ENCODE measurements at places on chromosomes 3 and 15. TPM values are rescaled to one million over a fixed set of nuclear protein-coding genes. Genes with fewer than 3 reads are reported as not detected.

DNA sequence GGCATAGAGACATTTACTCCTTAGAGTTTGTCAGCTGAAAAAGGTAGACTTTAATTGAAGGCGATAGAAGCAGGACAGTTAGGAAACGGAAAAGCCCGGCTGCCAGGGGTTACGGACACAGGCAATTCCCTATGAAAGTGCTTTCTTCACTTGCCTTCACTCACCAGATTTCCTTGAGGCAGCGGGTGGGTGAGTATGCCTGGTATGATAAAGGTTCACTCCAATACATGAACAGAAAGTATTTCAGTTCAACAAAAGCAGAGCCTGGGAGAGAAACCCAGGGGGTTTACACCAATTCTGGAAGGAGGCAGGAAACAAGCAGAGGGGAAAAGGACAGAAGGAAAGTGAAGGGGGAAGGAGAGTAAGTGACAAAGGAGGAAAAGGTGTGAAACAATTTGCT is 53.9 kb downstream of the QTRT2 start:
- DNase-seq = no peak

DNA sequence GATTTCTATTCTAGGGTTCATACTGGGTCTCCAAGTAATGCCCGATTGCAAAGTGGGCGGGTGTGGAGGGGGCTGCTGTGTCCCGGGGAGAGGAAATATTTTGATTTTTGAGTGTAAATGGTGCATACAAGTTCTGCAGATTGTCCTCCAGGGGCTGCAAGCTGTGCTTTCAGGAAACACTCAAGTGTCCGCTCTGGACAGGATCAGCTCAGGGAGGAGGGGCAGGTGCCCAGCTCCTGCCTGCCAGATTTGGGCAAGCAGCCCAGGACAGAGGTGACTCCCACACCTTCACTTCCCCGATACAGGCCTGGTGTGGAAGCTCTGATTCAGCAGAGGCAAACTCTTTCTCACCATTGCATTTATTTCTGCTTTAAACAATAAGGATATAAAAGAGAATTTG is 142.7 kb downstream of the ALDH1A2 start:
- DNase-seq = peak; percentile 13

GRCh38 chr3:98900265-98901118 is 1.0 kb downstream of the DCBLD2 start:
- peak; percentile 67 for DNase-seq

DNA sequence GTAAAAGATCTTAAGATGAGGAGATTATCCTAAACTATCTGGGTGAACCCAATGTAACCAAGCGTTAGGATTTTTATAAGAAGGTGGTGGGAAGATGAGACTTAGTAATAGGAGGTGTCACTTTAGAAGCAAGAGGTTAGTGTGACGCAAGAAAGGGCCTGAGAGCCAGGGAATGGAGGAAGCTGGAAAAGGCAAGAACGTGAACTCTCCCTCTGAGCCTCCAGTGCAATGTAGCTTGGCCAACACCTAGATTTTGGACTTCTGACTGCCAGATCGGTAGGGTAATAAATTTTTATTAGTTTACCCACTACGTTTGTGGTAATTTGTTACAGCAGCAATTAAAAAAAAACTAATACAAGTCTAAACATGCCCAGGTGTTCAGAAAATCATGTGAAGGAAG is 20.8 kb upstream of the CNTN6 start:
- no peak for DNase-seq

TIMP4 gene
- total RNA-seq = 6.1 TPM

CLEC3B gene
- total RNA-seq = not detected

GRCh38 chr3:183466575-183466974 is 38.2 kb upstream of the MCF2L2 start:
- no peak for DNase-seq

Data from A172 (cell line).